ENCODE measurements at places on chromosomes 13 and 19. TPM values are rescaled to one million over a fixed set of nuclear protein-coding genes. Genes with fewer than 3 reads are reported as not detected.

CGB5 gene
- not detected for polyA plus RNA-seq

FAM174C gene
- 56.4 TPM for polyA plus RNA-seq

ZSCAN1 gene
- polyA plus RNA-seq: not detected

ZNF582 gene
- polyA plus RNA-seq: 7.2 TPM

TEX26 gene
- polyA plus RNA-seq: not detected

GNA15 gene
- polyA plus RNA-seq: 0.69 TPM

FGF9 gene
- 3.6 TPM for polyA plus RNA-seq

KLF5 gene
- polyA plus RNA-seq: 2.3 TPM

SEMA6B gene
- 6.0 TPM for polyA plus RNA-seq

MISP gene
- not detected for polyA plus RNA-seq

HIPK4 gene
- polyA plus RNA-seq: 0.08 TPM

ZNF274 gene
- 37.9 TPM for polyA plus RNA-seq

CGB8 gene
- not detected for polyA plus RNA-seq

LRRC63 gene
- not detected for polyA plus RNA-seq
